NCI-H446 treated with DMSO at 0.1 percent for 48 hours (cell line): ENCODE measurements at places on chromosomes 3 and 15.

DNA sequence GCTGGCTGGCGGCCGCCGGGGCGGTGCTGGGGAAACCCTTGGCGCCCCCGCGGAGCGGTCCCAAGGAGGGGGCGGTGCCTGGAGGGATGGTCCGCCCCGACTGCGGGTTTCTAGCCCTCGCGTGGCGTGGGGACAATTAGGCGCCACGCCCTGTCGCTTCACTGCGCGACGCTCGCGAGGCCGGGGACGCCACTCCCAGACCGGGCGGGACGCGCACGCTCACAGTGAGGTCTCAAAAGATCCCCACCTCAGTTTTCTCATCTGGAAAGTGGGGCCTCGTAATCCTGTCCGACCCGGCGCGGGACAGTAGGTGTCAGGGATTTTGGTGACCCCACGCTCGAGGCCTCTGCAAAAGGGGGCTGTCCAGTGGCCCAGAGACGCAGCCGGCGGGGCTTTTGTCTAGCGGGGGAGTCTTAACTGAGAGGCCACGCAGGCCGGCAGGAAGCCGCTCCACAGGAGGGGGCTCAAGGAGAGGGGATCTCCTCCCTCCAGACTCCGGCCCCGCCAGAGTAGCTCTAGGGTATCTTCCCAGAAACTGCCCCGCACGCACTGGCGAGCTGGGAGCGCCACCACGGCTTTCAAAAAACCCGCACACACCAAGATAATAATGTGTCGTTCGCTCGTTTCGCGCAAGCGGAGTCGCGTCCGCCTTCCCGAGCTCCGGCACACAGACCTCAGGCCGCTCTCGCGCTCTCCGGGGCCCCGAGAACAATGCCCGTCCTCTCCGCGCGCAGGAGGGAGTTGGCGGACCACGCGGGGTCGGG, 710 bp upstream of the CLK3 start:
- peak; percentile 47 for DNase-seq

DNA sequence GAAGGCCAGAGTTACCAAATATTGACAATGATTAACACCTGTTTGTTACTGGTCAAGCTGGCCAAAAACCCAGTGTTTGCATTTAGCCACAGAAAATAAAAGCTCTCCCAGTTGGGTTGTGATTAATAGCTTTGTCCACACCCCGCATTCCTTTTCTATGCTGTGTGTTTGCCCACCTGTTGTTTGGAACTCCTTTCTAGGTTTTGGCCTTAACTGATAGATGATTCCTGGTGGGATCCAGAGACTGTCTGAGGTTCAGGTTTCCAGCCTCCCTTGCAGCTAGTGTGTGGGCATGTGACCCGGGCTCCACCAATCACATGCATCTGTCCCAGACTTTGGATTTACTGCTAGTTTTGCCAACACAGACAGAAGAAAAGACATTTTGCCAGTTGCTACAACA, 83.8 kb downstream of the PTPRG start:
- DNase-seq, result no peak

- peak; percentile 36 for DNase-seq
Measured at GRCh38 chr3:69013253-69014021, at the start of gene EOGT. Gene EOGT (minus strand): TSS chr3:69013684. CDS start chr3:69009846, 3,838 bp downstream.

- no peak for DNase-seq
Measured at GRCh38 chr15:68334661-68335124, 57.1 kb downstream of the FEM1B start.

DNA sequence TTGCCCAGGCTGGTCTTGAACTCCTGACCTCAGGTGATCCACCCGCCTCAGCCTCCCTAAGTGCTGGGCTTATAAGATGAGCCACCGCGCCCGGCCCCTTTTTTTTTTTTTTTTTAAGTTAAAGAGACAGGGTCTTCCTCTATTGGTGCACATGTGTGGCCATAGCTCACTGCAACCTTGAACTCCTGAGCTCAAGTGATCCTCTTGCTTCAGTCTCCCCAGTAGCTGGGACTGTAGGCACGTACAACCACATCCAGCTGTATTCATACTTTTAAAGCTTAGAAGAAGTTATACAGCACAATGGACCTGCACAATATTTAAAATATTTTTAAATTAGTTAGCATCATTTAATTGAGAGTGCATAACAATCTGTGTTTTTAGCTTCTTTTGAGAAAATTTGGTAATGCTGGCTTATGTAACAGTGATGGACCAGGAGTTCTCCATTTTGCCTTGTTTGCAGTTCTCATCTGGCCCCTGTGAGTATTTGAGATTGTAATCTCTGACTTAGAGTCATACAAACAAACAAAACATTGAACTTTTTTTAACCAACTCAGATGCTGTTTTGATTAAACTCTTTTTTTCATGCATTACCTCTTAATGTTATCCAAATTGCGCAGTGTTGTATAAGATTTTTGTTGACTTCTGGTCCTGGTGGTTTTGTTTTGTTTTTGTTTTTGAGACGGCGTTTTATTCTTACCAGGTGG, 33.0 kb downstream of the CHD2 start:
- DNase-seq, result no peak

- no peak for DNase-seq
Measured at GRCh38 chr3:177110895-177111294, 86.4 kb downstream of the TBL1XR1 start.
